Stimulated activated CD8-positive, alpha-beta memory T cell treated with anti-CD3 and anti-CD28 coated beads, Interleukin-7, amount 100 ng/mL, for 48 hours (primary cell): ENCODE measurements at places on chromosomes 1 and 21.

DNA sequence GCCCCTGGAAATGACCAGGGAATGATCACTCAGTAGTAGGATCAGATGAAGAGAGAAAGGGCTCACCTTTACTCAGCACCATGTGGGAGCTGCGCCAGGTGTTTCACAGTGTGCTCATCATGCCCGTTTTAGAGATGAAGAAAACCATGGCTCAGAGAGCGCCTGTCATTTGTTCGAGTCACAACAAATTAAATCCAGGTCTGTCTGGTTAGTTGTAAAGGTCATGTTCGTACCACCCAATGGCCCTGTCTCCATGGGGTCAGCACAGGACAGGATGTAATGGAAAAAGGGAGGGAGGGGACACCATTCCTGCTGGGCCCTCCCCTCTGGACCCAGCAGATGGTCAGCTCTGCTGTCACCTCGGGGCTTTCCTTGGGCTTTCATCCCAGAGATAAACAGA lies 15.2 kb downstream of the KIRREL1 start:
- DNase-seq, result no peak

- no peak for DNase-seq
Measured at GRCh38 chr1:230105754-230106625, 39.0 kb downstream of the GALNT2 start.

DNA sequence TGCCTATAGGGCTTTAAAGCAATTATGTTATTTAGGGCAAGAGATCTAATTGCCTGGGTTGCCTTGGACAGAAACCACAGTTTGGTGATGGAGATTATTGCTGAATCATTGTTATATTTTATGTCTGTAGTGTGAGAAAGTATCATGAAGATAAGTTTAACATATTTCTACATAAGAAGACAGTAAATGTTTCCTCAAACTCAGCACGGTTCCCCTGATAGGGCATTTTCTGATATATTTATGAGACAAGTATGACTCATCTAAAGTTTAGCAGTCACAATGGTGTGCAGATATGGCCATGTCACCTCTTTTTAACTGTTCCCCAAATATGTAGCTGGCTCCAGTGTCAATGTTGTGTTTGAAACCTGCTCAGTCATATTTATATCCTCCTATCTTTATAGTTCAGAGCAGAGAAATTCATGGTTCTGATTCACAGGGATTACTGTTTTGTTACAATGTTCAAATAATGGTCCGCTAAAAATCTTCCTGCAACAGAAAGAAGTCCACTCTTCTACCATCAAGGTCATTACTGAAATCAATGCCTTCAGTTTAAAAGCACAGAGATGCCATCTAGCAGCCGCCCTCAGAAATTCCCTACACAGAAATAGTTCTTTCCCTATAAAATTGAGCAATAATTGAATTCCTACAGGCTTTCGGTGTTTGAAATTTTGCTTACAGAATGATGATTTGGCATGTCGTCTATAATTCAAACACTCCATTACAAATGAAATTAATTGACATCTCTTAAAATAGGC lies 3.7 kb downstream of the OLFM3 start:
- no peak for DNase-seq

GRCh38 chr1:66596191-66596590 lies 62.2 kb downstream of the SGIP1 start:
- DNase-seq, result no peak

DNA sequence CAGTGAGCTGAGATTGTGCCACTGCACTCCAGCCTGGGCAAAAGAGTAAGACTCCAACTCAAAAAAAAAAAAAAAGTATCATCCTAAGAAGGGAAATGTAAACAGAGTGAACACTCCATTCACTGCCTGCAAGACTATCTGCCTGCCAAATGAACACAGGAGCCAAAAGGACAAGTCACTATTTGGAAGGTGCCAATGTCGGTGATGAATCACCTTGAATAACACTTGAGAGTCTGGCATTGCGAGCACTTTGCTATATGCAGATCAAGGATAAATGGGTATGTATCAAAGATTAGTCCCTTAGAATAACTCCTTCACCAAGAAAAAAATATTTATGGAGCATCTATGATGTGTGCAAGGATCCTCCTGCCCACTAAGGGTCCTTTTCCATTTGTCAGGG lies 6.6 kb downstream of the UBR4 start:
- no peak for DNase-seq

DNA sequence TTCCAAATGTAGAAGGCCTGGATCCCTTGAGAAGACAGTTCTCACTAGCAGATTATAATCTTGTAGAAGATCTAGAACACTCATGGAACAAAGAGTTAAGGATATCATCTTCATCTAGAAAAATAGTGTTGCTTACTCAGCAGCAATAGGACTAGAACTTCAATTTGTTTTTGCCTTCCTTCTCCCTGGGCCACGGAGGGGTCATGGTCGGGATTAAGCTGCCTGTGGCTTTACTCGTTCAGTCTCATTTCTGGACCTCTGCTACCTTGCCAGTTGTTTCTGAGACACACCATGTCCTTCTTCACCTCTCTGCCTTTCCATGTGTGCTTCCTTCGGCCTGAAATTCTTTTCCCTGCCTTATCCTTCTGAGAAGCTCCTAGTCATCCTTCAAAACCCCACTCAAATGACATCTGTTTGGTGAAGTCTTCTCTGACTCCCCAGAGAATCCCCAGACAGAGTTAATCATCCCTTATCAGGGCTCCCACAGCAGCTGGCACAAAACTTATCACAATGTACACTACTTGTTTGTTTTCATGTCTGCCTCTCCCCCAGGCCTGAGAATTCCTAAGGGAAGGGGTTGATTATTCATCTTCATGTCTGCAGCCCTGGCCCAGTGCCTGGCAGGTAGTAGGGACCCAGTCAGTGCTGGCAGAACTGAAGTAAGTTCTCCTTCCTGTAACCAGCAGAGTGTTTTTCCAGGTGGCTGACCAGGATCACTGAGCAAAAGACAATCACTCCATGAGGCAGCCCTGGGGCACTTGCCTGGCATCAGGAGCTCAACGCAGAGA lies 15.5 kb upstream of the SNX27 start:
- no peak for DNase-seq

DNA sequence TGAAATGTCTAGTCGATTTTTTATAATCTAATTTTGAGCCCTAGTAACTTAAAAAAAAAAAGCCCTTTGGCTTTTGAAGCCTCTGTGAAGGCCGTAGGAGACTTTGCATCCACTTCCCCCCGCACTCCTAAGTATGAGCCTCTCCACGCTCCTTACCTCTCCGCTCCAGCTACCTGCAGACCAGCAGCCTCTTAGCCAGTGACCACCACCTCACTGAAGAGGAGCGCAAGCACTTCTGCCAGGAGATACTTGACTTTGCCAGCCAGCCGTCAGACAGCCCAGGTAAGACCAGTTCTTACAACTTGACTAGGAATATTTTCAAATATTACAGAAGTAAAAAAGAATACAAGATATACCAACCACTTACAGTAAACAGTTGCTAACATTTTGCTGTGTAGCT lies 27.4 kb upstream of the PWP2 start:
- no peak for DNase-seq

DNA sequence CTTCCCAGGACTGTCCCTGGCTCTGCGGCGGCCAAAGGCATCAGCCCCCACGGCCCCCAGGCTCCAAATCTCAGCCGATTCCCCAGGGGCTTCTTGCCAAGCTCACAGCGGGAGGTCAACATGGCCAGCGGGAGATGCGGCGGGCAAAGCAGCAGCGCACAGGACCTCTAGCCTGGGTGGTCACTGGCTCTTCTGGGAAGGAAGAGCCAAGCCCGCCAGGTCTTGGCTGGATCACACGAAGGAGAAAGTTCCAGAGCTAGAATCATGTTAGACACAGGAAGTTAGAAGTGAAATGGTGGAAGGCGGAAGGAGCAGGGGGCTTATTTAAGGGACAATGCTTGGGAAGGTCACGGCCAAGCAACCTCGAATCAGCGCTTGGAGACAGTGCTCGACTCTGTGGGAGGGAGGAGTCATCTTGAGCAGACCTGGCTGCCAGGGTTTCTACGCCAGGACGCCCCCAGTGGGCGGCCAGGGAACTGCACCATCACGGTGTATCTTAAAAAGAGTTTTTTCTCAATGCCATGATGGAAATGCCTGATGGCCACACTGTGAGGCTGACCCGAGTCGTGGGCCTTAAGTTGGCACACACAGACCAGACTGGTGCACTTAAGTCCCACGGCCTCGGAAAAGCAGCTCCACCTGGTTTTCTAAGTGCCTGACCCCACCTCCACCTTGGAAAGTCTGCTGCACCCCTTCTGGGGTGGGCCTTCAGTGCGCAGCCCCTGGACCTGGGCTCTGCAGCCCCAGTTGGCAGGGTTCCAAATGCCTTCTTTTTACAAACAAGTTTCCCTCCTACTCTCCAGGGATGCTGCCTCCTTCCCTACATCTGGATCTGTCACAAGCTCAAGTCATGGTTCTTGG lies 29.3 kb downstream of the SLC66A1 start:
- peak; percentile 45 for DNase-seq

GRCh38 chr1:43849670-43850069 lies 83.9 kb upstream of the ARTN start:
- no peak for DNase-seq

DNA sequence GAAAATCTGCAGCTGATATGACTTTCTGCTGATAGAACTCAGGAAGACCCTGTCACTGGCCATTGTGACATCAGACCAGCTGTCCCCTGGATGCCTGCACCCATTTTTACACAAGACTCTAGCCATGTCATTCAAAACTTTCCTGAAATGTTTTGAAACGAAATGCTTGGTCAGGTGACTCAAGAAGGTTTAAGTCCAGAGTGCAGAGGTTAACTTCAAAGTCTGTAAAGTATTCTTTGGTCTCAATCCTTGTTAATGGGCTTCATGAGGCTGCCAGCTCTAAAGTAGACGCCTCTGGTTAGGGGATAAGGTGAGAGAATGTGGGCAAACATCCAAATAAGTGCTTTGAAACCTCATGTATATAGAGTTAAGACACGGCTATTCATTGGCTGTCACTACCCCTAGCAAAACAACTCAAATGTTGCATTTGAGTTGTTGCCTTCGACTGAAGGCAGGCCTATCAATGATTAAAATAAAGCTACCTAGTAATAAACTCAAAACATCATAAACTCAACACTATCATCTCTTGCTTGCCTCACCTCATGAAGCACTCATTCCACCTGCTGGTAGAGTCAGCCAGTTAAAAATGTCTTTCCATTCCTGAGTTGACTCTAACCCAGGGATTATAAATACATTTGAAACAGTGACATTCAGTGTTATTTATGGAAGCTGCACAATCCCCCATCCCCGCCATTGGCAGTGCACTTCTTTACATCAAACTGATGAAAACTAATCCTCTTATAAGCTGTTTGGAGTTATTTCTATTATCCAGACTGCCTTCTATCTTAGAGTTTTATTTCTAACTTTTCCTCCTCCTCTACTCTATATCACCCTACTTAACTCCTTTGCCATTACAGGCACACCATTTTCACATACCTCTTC lies 26.0 kb downstream of the RABIF start:
- DNase-seq, result no peak

GRCh38 chr1:1960480-1961196 lies 41.6 kb upstream of the TMEM52 start:
- DNase-seq, result no peak

DNA sequence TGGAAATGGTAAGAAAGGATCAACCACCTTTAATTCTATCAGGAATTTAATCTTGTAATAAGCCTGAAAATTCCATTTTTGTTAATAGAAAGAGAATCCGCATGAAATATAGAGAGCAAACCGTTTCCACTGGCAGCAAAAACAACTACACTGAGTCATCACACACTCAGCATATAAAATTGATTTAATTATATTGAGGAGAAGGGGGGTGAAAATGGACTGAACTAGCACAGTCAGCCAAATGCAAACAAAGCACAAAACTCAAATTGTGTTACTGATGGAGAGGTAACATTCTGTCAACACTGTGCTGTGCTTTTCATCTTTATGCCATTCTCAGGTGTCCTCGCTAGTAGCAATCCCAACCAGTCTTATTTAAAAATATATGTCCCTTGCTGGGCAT lies 1583.9 kb downstream of the MRPL39 start:
- no peak for DNase-seq

GRCh38 chr21:41932576-41933312 lies 21.1 kb downstream of the C2CD2 start:
- no peak for DNase-seq

GRCh38 chr1:22652881-22653316 lies at the start of gene C1QB:
Gene C1QB (plus strand): TSS chr1:22653236. CDS start chr1:22659463, 6,227 bp downstream.
- DNase-seq, result no peak

DNA sequence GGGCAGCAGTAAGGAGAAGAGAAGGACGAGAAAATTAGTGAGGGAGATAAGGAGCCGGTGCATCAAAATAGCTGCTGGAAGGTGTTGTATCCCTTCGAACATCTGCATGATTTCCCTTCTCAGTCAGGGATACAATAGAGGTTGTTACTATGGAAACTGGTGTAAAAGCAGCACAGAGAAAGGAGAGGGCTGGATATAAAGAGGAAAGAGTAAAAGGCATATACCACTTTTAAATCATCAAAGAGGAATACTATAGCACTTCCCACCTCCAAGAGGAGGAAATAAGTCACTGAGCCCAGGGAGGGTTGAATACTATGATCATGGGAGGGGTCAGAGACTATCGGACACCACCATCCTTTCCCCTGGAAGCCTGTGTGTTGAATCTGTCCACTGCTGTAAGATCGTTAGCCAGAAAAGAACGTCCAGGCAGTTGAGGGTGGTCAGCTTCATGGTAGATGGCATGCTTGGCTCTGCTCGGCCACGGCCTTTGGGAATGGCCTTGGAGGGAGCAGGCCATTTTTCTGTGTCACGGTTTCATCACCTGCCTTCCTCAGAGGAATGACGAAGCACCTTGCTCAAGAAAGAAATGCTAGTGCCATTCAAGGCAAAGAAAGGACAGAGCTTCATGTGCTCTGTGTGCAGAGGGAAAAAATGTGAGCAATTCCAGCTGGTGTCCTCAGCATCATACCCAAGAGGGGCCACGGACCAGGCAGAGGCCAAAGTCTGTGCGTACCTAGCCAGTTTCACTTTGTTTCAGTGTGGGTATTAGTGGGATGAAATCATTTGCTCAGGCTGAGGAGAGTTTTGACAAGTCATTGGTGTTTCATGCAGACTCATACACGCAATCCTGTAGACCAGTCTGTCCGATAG lies 64.2 kb downstream of the IRF2BP2 start:
- DNase-seq, result no peak

GRCh38 chr21:19026911-19027310 lies 623.3 kb upstream of the TMPRSS15 start:
- no peak for DNase-seq

DNA sequence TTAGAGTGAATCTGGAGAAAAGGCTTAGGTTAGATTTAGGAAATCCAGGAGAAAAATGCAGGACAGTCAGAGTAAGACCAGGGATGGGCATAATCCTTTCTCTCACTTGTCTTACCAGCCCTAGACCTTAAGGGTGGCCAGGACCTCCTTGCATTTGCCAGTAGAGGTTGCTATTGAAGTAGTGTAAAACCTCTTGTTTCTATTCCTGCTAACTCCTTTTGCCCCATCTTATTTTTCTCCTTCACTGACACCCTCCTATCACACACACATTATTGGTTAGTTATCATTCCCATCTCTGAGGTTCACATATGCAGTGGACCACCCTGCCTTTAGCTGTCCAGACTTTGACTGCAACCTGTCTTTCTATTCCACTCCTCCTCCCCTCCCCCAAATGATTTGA lies 75.0 kb upstream of the MACF1 start:
- DNase-seq, result no peak

DNA sequence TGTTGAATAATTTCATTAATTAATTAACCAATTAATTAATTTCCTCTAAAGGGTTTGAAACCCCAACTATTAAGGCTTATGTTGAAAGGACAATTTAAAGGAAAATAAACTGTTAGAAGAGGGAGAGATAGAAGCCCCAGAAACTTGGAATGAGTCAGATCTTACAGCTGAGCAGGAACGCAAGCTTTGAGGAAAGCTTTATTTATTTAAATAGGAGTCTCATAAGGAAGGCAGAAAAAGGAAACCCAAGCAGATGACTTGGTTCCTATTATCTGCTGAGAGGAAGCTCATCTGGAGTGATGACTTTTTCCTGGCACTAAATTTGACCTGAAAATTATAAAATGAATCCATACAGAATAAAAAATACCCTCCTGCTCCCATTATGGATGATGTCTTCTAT lies 105.1 kb downstream of the ROR1 start:
- no peak for DNase-seq
